T-helper 17 cell (primary cell): ENCODE measurements at places on chromosomes 4 and X.

DNA sequence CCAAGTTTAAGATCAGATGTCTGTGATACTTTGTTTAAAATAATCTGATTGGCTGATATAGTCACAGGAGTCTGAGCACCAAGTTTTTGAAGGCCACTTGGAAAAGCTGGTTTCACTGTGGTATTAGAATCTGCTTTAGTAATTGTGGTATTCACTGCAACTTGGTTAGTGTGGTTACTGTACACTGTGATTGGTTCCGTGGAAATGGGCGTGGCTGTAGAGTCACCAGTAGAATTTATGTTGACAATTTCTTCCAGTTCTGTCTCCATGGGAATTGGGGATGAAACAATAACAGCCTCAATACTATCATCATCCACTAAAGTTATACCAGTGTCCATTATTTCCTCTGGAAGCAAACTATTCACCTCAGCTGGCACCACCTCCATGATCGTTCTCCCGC lies 26.2 kb downstream of the LIN54 start:
- no peaks in the 10 kb centered on the region for H3K27me3 ChIP-seq
- no peak overlapping the region for H3K4me3 ChIP-seq
- no peak overlapping the region for H3K27ac ChIP-seq
- H3K36me3 ChIP-seq: peaks cover 2% of the 10 kb centered on the region
- peaks cover 11% of the 10 kb centered on the region for H3K4me1 ChIP-seq
- no peak for DNase-seq

DNA sequence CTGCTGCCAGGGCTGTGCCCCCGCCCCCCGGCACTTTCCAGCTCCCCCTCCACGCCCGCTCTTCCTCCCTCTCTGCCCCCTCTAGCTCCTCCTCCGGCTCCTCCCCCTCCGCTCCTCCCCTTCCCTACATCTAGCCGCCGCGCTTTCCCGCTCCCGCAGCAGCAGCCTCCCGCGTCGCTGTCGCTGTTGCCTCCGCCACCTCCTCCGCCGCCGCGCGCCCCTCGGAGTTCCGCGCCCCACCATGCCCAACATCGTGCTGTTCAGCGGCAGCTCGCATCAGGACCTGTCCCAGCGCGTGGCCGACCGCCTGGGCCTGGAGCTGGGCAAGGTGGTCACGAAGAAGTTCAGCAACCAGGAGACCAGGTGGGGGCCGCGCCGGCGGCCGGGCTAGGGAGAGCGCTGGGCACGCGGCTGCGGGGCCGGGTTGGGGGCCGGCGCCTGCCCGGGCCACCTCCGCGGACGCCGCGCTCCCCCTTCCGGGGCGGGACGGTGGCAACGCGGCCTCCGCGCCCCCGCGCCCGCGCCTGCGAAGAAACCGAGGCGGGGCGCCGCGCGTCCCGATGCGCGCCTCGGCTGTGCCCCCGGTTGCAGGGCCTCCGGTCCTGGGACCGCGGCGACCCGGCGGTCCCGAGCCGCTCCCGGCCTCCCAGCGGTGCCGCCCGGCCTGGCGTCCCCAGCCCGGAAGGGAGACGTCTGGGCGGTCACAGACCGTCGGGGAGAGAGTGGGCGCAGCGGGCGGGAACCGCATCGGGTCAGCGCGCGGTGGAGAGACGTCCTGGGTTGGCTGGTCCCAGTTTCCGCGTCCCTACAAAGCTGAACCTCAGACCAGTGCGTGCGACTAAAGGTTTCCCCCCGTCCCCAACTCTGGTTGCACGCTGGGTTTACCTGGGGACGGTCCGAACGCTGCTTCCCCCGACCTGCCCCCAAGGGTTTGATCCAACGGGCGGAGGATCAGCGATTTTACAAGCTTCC lies at the start of gene PRPS2:
TSS of gene PRPS2 (plus strand) at position 156 of the 972 bp plus-strand sequence. CDS start at position 242, 86 bp downstream.
- peak; percentile 59 for DNase-seq
- H3K4me3 ChIP-seq: peak within 1 kb of the TSS; percentile 87
- H3K4me1 ChIP-seq: peaks cover 7% of the 10 kb centered on the region
- H3K27ac ChIP-seq: peak within 1 kb of the TSS; percentile 78

- H3K27me3 ChIP-seq: no peaks in the 10 kb centered on the region
- H3K4me3 ChIP-seq: no peak overlapping the region
- DNase-seq: no peak
- no peaks in the 10 kb centered on the region for H3K36me3 ChIP-seq
- no peaks in the 10 kb centered on the region for H3K4me1 ChIP-seq
These were observed 298.2 kb upstream of the ARSJ start for GRCh38 chr4:114277690-114278089.

DNA sequence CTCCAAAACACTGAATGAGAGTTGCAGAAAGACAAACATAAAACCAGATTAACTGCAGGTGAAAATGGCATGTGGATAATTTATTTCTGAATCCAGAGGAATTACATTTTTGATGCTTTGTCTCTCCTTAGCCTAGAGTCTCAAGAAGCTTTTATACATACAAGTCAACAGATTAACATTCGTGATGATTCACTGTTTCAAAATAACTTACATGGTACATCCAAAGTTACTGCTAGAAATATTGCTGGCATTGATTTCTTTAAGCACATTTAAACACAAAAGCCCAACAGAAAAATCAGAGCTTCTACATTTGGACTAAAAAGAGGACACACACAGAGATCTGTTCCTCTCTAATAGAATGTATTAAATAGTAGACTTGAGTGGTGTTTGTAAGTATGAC lies 105.6 kb downstream of the AMELX start:
- H3K27ac ChIP-seq: no peak overlapping the region
- H3K4me1 ChIP-seq: no peaks in the 10 kb centered on the region
- H3K4me3 ChIP-seq: no peak overlapping the region
- H3K36me3 ChIP-seq: no peaks in the 10 kb centered on the region
- no peak for DNase-seq

GRCh38 chrX:75603833-75604232 lies 81.0 kb upstream of the ZDHHC15 start:
- H3K27ac ChIP-seq: no peak overlapping the region
- no peak overlapping the region for H3K4me3 ChIP-seq
- peaks cover 6% of the 10 kb centered on the region for H3K36me3 ChIP-seq
- peaks cover 6% of the 10 kb centered on the region for H3K27me3 ChIP-seq
- no peak for DNase-seq

- no peaks in the 10 kb centered on the region for H3K36me3 ChIP-seq
- no peaks in the 10 kb centered on the region for H3K4me1 ChIP-seq
- DNase-seq: no peak
- no peak overlapping the region for H3K4me3 ChIP-seq
- H3K27ac ChIP-seq: no peak overlapping the region
These were observed 3.5 kb downstream of the TMEM271 start for GRCh38 chr4:572594-572993.

DNA sequence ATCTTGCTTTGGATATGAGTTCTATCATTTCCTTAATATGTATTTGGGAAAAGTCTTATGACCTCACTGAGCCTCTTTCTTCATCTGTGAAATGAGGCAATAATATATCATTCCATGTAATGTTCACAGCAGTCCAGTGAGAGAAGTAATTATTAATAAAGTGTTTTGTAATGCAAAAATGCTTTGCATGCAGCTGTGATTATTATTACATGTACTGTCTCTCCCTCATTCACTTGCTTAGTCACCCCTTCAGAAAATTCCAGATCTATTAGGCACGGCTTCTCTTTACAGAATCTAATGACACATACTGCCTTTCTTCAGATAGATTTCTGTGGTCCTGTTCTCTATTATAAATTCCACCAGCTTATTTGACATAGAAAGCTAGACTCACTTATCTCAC lies 53.5 kb upstream of the FGF13 start:
- H3K27ac ChIP-seq: no peak overlapping the region
- DNase-seq: no peak
- no peaks in the 10 kb centered on the region for H3K27me3 ChIP-seq
- no peaks in the 10 kb centered on the region for H3K36me3 ChIP-seq

- H3K4me3 ChIP-seq: peak overlapping the region; percentile 87
- DNase-seq: peak; percentile 4
- peaks cover 3% of the 10 kb centered on the region for H3K4me1 ChIP-seq
- H3K36me3 ChIP-seq: no peaks in the 10 kb centered on the region
- H3K27me3 ChIP-seq: no peaks in the 10 kb centered on the region
These were observed 113.9 kb upstream of the VAMP7 start for GRCh38 chrX:155767051-155767875.

DNA sequence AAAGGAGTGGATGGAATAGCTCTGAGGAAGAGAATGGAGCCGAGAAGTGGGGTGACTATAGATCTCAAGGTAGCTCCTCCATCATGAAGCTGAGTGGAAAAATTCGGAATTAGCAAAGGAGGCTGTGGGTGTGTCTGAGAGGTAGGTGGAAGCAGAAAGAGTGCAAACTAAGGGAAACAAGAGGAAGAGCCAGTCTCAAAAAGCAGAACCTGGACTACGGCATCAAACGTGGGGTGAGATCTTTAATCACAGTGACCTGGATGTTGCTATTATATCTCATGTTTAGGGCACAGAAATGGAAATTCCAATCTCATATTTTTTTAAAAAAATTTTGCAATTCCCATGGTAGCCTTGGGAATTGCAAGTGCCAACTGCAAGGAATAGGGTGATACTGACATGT lies 162.5 kb upstream of the RASGEF1B start:
- H3K36me3 ChIP-seq: no peaks in the 10 kb centered on the region
- H3K27me3 ChIP-seq: no peaks in the 10 kb centered on the region
- DNase-seq: no peak

DNA sequence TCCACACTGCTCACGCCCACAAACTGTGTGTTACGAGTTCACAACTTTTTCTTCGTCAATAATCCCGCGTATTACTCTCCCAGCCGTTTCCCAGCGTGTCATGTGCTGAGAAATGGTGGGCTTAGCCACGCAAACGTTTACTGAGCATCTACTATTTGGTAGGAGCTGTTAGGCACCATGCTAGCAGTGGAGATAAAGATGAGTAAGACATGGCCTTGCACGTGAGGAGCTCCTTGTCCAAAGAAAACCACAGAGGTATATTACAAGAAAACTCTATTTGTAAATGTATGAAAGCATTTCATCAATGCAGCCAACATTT lies 821 bp upstream of the TMEM128 start:
- H3K4me3 ChIP-seq: peak overlapping the region; percentile 93
- H3K4me1 ChIP-seq: peaks cover 22% of the 10 kb centered on the region
- peaks cover 6% of the 10 kb centered on the region for H3K36me3 ChIP-seq
- H3K27ac ChIP-seq: peak overlapping the region; percentile 97
- no peaks in the 10 kb centered on the region for H3K27me3 ChIP-seq

DNA sequence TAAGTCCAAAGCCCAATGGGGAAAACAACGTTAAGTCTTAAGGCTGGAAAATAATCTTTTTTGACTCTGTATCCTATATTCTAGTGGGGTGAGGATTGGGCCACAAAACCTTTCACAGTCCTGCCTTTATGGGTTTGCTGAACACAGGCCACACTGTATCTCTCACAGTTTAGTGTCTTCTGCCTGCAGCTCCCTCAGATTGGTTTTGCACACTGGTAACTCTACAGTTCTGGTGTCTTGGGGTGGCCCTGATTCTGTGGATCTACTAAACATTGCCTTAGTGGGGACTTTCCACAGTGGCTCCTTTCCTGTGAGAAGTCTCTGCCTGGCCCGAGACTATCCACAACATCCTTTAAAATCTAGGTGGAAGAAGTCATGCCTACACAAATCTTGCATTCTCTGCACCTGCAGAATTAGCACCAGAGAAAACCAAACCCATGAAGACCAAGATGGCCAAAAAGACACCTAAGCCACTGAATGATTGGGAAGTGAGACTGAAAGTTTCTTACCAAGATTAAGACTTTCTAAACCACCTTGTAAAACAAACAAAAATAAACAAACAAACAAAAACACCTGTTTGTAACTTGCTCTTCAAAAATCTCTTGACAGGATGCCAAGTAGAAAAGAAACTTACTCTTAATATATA lies 150.4 kb upstream of the PCDH10 start:
- no peaks in the 10 kb centered on the region for H3K27me3 ChIP-seq
- no peak overlapping the region for H3K4me3 ChIP-seq
- DNase-seq: no peak

DNA sequence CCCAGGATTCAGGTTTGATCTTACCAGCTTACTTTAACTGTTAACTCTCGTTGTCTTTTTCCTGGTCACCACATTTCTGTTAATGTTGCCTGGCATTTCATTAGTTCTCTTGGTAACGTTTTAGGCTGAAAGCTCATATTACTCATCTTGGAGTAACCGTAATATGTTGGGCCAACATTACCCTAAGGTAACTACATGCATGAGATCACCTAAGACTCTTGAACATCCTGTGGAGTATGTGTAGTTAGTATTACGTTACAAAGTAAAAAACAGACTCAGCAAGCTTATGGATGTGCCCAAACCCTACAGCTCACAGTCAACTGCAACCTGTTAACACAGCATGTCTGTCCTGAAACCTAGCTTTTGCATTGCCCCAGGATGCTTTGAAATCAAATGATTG lies 203.3 kb upstream of the HS3ST1 start:
- no peaks in the 10 kb centered on the region for H3K36me3 ChIP-seq
- no peak overlapping the region for H3K27ac ChIP-seq
- H3K27me3 ChIP-seq: peaks cover 4% of the 10 kb centered on the region

DNA sequence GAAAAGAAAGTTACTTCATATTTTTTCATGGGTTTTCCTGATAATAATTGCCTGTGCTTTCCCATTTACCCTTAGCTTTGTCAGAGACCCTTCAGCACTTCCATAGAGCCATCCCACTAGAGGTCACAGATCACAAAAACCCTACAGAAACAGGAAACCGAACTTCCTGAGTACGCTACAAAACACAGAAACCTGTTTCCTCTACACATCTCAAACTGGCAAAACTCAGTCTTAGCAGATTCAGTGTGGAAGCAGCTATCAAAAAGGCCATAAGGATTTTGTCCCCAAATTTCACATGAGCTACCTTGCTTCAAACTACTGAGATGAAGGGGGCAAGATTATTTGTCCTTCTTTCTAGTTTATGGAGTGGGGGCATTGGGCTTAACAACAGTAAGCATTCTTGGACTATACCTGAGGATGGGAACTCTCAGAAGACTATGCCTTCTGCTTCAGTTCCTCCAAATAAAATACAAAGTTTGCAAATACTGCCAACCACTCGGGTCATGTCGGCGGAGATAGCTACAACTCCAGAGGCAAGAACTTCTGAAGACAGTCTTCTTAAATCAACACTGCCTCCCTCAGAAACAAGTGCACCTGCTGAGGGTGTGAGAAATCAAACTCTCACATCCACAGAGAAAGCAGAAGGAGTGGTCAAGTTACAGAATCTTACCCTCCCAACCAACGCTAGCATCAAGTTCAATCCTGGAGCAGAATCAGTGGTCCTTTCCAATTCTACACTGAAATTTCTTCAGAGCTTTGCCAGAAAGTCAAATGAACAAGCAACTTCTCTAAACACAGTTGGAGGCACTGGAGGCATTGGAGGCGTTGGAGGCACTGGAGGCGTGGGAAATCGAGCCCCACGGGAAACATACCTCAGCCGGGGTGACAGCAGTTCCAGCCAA lies at the start of gene MMRN1:
TSS of gene MMRN1 (plus strand) at position 206 of the 902 bp plus-strand sequence. CDS start at position 324, 118 bp downstream.
- H3K36me3 ChIP-seq: no peaks in the 10 kb centered on the region
- DNase-seq: no peak
- H3K4me1 ChIP-seq: peaks cover 10% of the 10 kb centered on the region
- peaks cover 8% of the 10 kb centered on the region for H3K27me3 ChIP-seq
- H3K27ac ChIP-seq: peak within 1 kb of the TSS; percentile 73

GRCh38 chr4:168696280-168696679 lies 199.4 kb downstream of the PALLD start:
- H3K4me1 ChIP-seq: peaks cover 3% of the 10 kb centered on the region
- no peak overlapping the region for H3K4me3 ChIP-seq
- H3K27ac ChIP-seq: no peak overlapping the region
- peaks cover 52% of the 10 kb centered on the region for H3K27me3 ChIP-seq
